Fibroblast of skin of back (primary cell): ENCODE measurements at places on chromosomes 11 and 22.

DNA sequence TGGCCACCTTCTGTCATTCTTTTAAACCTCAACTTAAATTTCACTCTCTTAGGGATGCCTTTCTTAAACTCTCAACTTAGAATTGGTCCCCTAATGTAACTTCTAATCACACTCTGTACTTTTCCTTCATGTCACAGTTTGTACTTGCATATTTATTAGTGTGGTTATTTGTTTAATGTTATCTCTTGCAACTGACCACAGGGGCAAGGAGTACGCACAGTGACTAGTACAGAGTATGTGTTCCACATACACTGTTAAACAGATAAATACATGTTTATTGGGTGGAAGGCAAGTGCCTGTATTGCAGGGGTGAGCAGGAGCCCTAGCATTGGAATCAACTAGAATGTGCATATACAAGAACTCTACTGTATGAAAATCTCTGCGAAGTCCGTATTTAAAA, 554.0 kb downstream of the INSC start:
- DNase-seq, result no peak

GRCh38 chr11:67674442-67674871, at the start of gene ALDH3B2:
Gene ALDH3B2, minus strand, starts transcription at chr11:67674623. Its CDS starts 7,688 bp downstream, at chr11:67666935.
- DNase-seq, result no peak

GRCh38 chr22:17707526-17707925, 66.7 kb downstream of the BID start:
- no peak for DNase-seq

GRCh38 chr11:19673924-19674729, 38.5 kb upstream of the NAV2 start:
- peak; percentile 36 for DNase-seq

GRCh38 chr11:1338201-1339065, 29.0 kb upstream of the TOLLIP start:
- no peak for DNase-seq

- no peak for DNase-seq
These were observed 206.0 kb downstream of the OPCML start for GRCh38 chr11:133326332-133326731.

GRCh38 chr11:66844496-66845142, 1.4 kb downstream of the RCE1 start:
- DNase-seq, result no peak

DNA sequence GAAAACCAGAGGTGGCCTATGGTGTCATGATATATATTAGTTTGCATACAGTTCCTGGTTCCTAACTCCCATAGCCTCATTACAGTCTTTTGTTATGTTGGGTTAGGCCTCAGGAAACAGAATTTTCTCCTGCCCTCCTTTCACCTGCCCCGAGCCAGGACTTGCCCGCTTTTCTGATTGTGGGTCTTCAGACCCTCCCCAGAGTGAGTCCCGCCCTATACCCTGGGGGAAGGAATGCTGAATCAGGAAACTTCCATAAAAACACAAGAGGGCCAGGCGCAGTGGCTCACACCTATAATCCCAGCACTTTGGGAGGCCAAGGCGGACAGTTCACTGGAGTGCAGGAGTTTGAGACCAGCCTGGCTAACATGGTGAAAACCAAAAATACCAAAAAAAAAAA, 70.9 kb downstream of the SLC35F2 start:
- DNase-seq, result no peak

- no peak for DNase-seq
These were observed 160.0 kb downstream of the FCHSD2 start for GRCh38 chr11:72981971-72982685.

- peak; percentile 92 for DNase-seq
These were observed 17.8 kb upstream of the TMPRSS13 start for GRCh38 chr11:117946842-117947526.

DNA sequence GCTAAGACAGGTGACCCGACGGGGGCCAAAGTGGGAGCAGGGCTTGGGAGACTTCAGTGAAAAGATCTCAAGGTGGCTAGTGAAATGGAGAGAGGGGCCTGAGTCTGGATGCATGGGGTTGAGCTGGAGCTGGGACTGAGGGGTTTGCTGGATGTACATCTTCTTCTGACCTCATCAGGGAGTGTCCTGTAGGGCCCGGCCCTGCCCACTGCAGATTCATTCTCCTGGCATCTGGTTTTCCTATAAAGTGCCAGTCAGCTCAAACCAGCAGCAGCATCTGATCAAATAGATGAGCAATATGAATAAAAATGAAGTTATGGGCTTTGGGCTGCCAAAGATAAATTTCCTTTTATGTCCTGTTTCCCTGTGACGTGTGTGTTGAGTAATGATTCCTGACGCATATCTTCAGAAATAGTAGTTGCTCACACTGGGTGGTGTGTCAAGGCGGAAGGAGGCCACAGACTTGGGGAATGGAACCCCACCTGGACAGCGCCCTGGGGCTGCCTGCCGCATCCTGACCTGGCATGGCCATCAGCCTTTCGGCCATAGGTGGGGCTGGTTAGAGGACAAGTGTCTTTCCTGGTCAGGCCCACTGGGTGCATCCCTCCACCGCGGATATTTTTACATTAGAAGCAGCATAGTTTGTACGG, 135.4 kb downstream of the OSBP2 start:
- DNase-seq, result peak; percentile 98

DNA sequence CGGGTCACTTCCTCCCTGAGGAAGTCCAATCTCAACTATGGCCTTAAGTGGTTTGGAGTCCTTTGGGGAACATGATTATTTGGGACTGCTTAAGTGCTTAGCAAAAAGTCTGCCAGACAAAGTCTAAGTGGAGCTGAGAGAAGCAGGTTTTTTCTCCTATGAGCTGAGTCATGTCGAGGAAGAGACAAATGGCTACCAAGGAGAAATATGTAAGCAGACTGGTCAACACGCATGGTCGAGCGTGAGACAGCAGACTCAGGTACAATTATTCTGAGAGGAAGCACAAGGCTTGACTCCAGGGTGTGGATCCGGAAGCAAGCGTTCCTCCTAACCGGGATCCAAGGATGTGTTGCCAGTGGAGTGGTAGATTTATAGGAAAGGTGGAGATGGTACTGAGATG, 30.6 kb downstream of the UBASH3B start:
- no peak for DNase-seq

GRCh38 chr11:89381094-89381493, 110.1 kb downstream of the NOX4 start:
- peak; percentile 98 for DNase-seq

GRCh38 chr11:119491753-119492510, 69.0 kb upstream of the THY1 start:
- DNase-seq, result peak; percentile 22

DNA sequence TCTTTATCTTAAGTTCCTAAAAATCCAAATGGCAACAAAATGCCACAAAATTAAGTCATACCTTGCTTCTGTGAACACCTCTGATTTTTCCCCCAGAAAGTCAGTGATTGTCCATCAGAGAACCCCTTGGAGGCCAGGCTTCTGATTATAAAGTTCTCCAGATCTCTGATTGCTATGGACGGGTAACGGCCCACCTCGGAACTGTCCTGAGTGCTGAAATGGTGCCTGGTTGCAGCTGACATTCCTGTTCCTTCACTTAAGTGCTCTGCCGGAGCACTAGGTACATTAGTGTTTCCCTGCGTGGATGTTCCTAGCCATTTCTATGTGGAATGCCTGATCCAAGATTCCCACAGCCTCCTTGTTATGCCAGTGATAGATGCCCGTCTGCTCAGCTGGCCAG, 85.0 kb downstream of the CHST1 start:
- peak; percentile 41 for DNase-seq

- no peak for DNase-seq
These were observed 25.3 kb downstream of the CD82 start for GRCh38 chr11:44590769-44591168.

- peak; percentile 25 for DNase-seq
These were observed 68.7 kb upstream of the RRM1 start for GRCh38 chr11:4025967-4026324.

DNA sequence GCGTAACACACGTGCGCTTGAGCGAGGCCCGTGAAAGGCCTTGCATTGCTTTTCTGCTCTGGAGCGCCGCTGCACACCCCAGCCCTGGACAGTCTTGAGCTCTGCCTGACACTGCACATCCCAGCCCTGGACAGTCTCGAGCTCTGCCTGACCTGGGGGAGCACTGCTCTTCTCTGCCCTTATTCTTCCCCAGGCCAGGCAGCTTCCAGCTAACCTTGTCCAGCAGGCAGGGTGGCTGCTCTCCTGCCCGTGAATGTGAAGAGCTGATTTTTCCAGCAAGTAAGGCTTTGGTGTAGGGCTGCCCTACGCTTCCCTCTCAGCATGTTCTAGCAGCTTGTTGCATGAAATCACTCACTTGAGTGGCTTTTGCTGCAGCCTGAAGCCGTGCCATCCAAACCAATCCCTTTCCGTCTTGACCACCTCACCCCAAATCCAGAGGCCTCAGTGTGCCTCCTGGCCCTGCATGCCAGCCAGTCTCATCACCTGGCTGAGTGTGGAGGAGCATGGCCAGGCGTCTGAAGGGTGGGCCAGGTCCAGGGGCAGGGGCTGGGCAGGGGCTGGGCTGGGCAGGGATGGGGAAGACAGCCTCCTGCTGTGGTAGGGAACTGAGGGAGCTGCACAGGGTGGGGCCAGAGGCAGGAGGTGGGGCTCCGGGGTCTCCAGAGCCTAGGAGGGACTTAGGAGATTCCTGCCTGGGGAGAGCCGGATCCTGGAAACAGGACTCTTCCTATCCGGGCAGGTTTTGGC, 89.5 kb upstream of the B3GAT1 start:
- no peak for DNase-seq

GRCh38 chr11:127061947-127062346, 61.4 kb upstream of the KIRREL3 start:
- DNase-seq, result no peak

DNA sequence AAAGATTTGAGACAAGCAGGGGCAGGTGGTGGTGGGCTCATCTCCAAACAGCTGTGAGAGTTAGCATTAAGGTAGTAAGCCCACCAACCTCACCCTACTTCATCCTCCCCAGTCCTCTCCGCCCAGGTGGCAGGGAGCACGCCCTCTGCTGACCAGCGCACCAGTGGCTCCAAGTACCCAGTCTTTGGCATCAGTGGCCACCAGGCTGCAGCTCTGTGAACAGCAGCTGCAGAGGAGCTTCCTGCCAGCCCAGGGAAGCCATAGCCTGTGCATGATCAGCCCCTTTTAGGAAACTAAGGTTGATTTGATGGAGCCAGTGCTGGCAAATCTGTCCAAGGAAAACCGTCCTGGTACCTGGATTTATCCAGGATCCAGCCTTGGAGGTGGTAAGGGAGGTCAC, 21.7 kb downstream of the CAVIN3 start:
- peak; percentile 26 for DNase-seq

DNA sequence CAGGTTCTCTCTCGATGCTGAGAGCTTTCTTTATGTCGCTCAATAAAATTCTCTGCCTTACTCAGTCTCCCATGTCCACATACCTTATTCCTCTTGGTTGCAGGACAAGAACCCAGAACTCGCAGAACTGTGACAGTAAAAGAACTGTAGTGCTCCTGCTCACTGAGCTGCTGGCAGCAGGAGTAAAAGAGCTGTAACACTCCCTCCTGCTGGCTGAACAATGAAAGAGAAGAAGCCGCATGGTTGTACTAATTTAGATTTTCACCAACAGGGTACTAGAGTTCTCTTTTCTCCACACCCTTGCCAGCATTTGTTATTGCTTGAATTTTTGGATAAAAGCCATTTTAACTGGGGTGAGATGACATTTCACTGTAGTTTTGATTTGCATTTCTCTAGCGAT, 433.2 kb downstream of the GUCY1A2 start:
- DNase-seq, result peak; percentile 53

- DNase-seq, result no peak
These were observed 3.5 kb downstream of the MUC2 start for GRCh38 chr11:1078191-1078601.

DNA sequence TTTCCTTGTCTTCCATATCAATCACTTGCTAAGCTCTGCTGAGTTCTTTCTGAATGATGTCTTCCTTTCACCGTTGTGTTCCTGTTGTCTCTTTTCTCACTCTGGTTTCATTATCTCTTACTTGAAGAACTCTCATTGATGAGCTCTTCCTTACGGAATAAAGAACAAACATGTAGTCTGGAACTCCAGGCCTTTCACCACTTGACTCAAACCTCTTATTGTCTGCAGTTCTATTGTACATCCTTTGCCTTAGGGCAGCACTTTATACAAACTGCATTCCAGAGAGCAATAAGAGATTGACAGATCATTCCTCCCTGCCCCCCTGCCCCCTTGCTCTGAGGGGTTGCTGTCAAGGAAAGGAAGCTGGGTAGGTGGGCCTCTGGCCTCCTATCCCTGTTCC, 517.4 kb downstream of the TMEM135 start:
- DNase-seq, result no peak

DNA sequence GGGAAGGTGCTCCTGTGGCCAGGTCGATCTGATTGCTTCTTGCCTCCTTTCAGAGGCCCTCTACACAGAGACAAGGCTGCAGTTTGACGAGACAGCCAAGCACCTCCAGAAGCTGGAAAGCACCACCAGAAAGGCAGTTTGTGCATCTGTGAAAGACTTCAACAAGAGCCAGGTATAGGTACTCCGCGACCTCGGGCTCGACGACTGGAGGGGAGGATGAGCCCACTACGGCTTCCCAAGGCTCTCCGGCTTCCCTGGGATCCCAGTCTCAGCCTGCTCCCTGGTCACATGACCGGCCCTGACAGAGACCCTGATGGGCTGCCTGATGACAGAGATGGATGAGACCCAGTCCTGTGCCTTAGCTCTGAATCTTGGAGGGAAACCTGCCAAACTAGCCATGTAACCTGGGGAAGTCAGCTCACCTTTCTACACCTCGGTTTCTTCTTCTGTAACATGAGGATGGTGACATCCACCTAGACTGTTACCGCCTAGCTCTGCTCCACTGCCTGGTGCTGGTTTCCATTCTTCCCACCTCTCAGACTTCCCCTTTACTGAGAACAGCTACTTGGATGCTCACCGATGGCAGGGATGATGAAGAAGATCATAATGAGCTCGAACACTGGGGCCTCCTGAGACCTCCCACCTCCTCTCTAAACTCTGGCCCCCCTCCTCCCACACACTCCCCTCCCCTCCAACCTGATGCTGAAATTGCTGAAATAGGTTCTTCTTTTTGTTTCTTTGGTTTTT, 8.9 kb downstream of the RIBC2 start:
- DNase-seq, result no peak

GRCh38 chr11:6647836-6648235, 7.8 kb downstream of the DCHS1 start:
- no peak for DNase-seq

- DNase-seq, result no peak
These were observed 283.4 kb downstream of the BRD1 start for GRCh38 chr22:49544286-49544685.

DNA sequence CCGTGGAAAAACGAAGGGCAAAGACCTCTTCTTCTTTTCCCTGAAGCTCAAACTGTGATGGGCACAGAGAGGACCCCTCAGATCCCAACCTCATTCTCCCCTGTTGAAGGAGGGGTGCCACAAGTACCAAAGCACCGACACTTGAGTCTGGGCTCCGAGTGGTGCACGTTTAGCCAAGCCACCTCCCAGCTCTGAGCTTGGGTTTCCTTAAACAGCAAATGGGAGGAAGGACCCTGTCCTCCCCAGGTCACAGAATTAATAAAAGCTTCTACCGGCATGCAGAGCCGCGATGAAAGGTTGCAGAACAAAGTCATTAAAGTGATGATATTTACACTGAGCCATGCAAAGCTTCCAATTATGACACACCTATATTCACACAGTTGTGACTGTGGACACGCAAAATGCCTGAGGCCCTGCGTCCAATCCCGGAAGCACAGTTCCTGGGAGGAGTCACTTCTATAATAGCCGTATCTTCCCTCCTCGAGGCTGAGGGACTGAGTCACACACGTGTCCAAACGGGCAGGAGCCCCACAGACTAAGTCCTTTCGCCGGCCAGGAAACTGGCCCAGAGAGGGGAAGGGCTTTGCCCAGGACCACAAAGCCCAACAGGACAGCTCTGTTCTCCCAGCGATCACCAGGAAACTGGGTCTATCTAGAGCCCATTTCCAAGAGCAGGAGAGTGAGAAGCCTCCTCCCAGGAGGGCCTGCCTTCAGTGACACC, 922 bp upstream of the CSNK1E start:
- DNase-seq, result peak; percentile 95
